Activated T-helper 2 cell treated with anti-CD3 and anti-CD28 coated beads, Interferon-gamma antibody, Interleukin-2, Interleukin-4, amounts not matched to agents 10 μg/mL and 5 μg/mL and 100 μg/mL, durations not matched to agents 14 hours and 24 hours and 36 hours (primary cell): ENCODE measurements at places on chromosomes 2 and 18. TPM values are rescaled to one million over a fixed set of nuclear protein-coding genes. Genes with fewer than 3 reads are reported as not detected.

DNA sequence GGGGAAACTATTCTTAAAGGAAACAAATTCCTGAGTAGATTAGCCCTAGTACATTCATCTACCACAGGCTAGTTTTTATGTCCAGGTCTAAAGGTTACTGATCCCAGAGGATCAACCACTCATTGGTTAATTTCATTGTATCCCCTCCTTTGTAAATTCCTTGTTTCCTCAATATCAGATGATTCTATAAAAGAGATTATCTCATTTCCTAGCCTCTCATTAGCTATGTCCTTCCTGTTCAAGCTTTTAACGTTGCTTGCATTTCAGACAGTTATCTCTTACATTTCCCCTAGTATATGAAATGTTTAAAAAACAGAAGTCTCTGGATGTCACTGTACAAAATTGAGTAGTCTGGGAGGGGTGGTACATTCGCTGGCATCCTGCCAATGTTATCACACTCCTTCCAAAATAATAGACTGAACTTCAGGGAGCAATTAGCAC is 24.2 kb upstream of the ARMC9 start:
- H3K27me3 ChIP-seq = no peaks in the 10 kb centered on the region
- H3K4me3 ChIP-seq = no peak overlapping the region
- no peak for DNase-seq
- peaks cover 58% of the 10 kb centered on the region for H3K36me3 ChIP-seq

GRCh38 chr2:109188496-109188890 is 59.5 kb downstream of the SH3RF3 start:
- no peak overlapping the region for H3K27ac ChIP-seq
- H3K27me3 ChIP-seq = peaks cover 30% of the 10 kb centered on the region
- peaks cover under 1% of the 10 kb centered on the region for H3K4me1 ChIP-seq

ARHGEF33 gene
- total RNA-seq = 0.25 TPM in 1 of 2 replicates, not detected in the other

PPP1R1C gene
- total RNA-seq = not detected in 2 replicates

C1D gene
- 28.5 and 30.7 TPM in 2 replicates for total RNA-seq

CNDP1 gene
- total RNA-seq = 0.09 TPM in 2 replicates
